ENCODE measurements at places on chromosomes 16 and 17.
A peak's percentile ranks its signal among the peaks of the same experiment; 100 is the strongest.

GRCh38 chr17:28719021-28719433 lies 758 bp upstream of the RPL23A start:
- no peak for DNase-seq

DNA sequence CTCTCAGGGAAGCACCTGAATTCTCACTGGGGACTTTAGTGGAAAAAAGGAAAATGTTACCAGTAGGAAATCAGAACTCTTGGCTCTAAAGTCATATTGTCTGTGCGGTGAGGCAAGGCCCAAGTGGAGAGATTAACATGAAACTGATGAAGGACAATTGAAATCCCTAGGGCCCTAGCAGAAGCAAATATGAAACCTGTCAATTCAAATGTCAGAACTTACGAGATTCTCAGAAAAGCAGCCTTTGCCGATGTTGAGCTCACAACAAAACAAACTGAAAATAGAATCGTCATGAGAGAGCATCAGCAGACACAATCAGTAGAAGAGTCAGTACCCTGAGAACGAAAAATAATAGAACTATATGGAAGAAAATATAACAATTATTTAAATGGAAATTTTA lies 108.8 kb downstream of the ELAC2 start:
- DNase-seq = no peak

DNA sequence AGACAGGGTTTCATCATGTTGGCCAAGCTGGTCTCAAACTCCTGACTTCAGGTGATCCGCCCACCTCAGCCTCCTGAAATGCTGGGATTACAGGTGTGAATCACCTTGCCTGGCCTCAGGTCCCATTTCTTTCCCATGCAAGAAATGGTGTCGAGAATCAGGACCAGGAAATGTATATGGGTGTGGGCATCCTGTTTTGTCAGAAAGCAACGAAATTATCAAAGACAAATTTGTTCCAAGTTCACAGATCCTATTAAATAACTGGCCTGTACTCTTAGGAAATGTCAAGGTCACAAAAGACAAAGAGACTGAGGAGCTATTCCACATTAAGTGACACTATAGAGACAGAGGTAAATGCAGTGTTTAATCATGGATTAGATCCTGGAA lies 17.1 kb upstream of the ST6GALNAC1 start:
- no peak for DNase-seq

DNA sequence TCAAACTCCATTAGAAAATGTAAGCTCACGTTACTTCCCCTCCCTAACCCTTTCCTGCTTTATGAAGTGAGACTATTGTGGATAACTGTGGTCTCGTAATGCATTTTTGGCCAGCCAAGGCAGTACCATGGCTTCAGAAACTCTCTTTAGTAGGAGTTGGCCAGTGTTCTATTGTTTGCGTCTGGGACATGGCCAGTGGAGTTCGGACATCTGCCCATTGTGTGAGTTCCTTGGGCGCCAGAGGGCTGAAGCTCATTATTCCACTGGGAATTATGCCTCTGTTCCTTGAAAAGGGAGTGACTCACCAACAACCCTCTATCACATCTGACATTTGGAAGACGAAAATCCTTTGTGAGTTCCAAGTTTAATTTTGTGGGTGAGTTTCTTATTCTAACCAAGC lies 319.5 kb upstream of the SOX9 start:
- DNase-seq = no peak

DNA sequence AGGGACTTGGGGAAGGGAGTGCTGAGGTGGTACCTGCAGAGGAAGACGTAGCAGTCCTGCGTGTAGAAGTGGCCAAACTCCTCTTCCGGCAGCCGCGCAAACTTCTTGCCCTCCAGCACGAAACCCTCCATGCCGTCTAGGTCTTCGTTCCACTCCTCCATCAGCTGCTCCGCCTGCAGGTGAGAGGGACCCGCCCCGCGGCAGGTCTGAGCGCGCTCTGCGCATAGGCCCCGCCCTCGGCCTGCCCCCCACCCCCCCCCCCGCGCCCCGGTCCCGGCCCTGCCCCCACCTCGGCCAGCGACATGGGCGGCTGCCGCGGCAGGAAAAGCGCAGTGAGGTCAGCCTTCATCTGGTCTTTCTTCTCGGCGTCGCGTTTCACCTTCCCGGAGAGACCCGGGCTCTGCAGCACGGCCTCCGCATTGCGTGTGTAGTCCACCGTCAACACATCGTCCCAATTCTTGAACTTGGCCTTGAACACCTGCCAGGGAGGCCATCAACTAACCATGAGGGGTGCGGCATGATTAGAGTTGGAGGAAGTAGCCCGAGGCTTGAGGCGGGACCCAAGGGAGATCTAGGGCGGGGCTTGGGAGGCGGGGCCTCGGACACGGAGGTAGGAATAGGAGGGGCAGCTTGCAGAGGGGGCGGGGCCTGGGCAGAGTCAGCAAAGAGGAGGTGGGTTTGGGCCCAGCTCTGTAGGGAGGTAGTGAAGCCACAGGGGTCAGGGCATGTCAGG lies 11.5 kb downstream of the FLII start:
- DNase-seq = peak; percentile 57

GRCh38 chr16:57747091-57747490 lies 11.5 kb downstream of the KATNB1 start:
- no peak for DNase-seq

DNA sequence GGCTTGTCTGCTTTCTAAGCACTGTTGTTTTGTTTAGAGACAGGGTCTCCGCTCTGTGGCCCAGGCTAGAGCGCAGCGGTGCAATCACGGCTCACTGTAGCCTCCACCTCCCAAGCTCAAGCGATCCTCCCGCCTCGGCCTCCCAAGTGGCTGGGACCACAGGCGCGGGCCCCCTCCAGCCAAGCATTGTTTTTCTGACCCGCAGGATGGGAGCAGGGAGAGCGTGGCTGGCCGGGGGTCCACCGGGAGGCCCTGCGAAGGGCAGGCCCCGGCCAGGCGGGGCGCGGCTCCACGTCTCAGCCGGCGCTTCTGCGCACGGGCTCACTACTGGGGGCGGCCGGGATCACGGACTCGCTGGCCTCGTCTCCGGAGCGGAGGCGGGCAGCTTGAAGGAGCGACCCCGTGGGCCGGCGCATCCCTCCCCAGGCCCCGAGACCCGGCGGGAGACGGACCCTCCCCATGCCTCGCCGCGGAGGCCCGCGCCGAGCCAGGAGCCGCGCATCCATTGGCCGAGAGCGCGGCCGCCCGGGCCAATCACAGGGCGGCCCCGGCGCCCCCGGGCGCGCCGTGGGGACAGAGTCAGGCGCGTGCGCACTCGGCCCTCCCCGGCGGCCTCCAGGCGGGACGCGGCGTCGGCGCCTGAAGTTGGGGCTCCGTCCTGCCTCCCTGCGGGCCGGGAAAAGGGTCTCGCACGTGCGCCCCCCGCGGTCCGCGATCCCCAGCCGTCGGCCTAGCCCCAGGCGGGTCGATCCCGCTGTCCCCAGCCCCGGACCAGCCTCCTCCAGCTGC lies 24.9 kb downstream of the ACTG1 start:
- peak; percentile 62 for DNase-seq

- no peak for DNase-seq
Observed at GRCh38 chr17:5794881-5795506, 210.7 kb upstream of the NLRP1 start.

GRCh38 chr16:73024571-73025105 lies 23.3 kb downstream of the ZFHX3 start:
- no peak for DNase-seq

GRCh38 chr16:50067290-50067853 lies 1.6 kb downstream of the HEATR3 start:
- no peak for DNase-seq

GRCh38 chr17:33469421-33469820 lies 176.3 kb upstream of the ASIC2 start:
- no peak for DNase-seq

DNA sequence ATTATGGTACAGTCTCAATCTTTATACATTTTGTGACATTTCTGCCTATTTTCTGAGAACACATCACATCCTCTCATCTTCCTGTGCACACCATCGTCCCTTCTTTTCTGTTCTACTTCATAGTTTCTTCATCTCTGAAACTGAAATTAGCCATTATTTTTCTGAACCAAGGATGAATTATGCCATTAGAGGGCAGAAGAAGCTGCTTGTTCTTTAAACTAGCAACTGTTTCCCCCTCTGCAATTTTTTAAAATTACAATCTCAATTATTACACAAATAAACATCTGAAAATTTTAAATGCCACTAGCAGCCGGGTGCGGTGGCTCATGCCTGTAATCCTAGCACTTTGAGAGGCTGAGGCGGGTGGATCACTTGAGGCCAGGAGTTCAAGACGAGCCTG lies 41.3 kb downstream of the RBBP6 start:
- no peak for DNase-seq

DNA sequence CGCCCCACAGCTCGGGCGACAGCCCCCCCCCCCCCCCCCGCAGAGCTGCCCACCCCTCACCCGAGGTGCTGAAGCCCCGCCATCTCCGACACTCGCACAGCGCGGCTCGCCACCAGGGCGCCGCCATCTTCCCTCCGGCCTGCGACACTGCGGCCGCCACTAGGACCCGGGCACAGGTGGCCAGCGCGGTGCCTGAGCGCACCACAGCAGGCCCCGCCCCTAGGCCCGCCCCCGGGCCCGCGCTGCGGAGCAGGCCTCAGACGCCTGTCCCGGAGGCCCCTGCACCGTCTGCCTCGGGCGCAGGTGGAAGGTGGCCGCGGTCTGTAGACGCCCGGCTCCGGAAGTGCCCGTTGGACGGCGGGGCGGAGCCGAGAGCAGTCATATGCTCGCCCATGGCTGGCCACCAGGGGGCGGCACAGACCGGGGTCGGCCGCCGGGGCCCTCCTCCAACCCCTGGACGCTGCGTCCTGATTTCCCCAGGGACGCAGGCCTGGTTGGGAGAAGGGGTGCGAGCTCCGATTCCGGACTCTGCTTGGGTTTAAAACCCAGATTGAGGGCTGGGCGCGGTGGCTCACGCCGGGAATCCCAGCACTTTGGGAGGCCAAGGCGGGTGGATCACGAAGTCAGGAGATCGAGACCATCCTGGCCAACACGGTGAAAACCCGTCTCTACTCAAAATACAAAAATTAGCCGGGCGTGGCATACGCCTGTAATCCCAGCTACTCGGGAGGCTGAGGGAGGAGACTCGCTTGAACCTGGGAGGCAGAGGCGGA lies at the start of gene MRPL38:
Gene MRPL38 (minus strand): TSS at position 136 of the 773 bp plus-strand sequence. CDS start 9 bp downstream, at position 127.
- DNase-seq = peak; percentile 99

GRCh38 chr16:62625326-62625725 lies 589.1 kb upstream of the CDH8 start:
- DNase-seq = no peak

GRCh38 chr17:9221147-9221921 lies 200.0 kb downstream of the NTN1 start:
- DNase-seq = no peak

DNA sequence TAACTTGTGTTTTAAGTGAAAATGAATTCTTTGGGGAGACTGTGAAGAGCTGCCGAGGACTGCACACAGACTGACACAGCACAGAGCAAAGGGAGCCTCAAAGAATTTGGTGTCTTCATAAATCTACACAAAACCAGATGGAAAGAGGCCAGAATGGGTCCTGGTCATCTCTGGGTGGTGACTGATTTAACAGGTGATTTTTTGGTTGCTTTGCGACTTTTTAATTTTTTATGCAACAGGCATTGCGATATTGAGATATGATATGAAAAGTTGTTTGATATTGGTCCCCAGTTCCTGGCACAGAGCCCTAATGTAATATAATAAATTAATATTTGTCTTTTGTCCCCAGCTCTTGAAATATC lies 12.6 kb upstream of the EIF1 start:
- no peak for DNase-seq

DNA sequence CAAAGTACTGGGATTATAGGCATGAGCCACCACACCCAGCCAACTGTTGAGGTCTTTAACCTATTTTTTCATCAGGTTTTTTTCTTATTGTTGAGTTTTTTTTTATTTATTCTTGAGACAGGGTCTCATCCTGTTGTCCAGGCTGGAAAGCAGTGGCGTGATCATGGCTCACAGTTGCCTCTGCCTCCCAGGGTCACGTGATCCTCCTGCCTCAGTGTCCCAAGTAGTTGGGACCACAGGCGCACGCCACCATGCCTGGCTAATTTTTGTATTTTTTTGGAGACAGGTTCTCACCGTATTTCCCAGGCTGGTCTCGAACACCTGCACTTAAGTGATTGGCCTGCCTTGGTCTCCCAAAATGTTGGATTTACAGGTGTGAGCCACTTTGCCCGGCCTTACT lies 95.9 kb downstream of the BCAS3 start:
- DNase-seq = no peak

- no peak for DNase-seq
Observed at GRCh38 chr17:71330099-71330375, 790.8 kb upstream of the SOX9 start.

DNA sequence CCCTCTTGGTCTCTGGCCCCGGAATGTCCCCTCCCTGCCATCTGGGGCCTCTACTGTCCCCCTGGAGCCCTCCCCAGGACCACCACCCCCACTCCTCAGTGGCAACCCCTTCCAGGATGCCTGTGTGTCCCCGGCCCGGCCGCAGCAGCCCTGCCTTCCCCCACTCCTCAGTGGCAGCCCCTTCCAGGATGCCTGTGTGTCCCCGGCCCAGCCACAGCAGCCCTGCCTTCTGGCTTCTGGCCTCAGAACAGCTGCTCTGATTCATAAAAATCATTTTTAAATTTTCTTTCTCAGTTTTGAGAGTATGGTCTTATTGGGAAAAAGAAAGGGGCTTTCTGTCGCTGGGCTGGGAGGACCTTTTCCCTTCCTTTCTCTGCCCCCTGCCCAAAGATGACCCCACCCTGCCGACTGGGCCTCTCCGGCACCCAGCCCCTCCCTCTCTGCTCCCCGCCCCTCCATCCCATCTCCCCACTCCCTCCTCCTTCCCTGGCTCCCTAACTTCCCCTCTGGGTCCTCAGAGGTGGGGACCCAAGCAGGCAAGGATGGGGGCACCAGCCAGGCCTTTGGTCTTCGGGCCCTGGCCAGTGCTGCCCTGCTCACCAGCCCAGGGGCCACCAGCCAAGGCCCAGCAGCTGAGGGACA lies 40.5 kb downstream of the BAHCC1 start:
- DNase-seq = no peak

GRCh38 chr16:57383276-57384247 lies 11.3 kb downstream of the CX3CL1 start:
- no peak for DNase-seq

GRCh38 chr16:74064120-74064735 lies 232.4 kb upstream of the PSMD7 start:
- DNase-seq = no peak

- no peak for DNase-seq
Observed at GRCh38 chr17:15180121-15180561, 85.0 kb downstream of the PMP22 start.

DNA sequence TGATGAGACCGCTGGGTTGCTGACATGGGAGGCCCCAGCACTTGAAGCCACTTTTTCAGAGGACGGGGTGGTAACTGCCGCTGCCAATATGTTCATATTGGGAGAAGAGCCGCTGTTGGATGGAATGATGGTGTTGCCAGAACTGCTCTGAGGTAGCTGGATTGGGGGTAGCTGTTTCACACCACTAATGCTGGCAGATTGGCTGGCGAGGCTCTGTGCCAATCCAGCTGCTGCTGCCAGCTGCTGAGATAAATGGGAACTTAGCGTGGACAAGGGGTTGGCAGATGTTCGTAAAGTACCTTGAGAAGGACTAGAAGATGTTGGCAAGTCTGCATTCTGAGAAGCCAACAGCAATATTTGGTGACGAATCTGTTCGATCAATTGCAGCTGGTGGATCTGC lies 10.0 kb downstream of the SALL1 start:
- DNase-seq = no peak

- DNase-seq = no peak
Observed at GRCh38 chr16:57531253-57531575, 5.2 kb downstream of the CCDC102A start.

Data from memory B cell (primary cell).